ENCODE measurements at places on chromosomes 6 and 20. TPM values are rescaled to one million over a fixed set of nuclear protein-coding genes. Genes with fewer than 3 reads are reported as not detected.

The HS3ST5 gene
- total RNA-seq, result not detected

The FGD2 gene
- not detected for total RNA-seq

DNA sequence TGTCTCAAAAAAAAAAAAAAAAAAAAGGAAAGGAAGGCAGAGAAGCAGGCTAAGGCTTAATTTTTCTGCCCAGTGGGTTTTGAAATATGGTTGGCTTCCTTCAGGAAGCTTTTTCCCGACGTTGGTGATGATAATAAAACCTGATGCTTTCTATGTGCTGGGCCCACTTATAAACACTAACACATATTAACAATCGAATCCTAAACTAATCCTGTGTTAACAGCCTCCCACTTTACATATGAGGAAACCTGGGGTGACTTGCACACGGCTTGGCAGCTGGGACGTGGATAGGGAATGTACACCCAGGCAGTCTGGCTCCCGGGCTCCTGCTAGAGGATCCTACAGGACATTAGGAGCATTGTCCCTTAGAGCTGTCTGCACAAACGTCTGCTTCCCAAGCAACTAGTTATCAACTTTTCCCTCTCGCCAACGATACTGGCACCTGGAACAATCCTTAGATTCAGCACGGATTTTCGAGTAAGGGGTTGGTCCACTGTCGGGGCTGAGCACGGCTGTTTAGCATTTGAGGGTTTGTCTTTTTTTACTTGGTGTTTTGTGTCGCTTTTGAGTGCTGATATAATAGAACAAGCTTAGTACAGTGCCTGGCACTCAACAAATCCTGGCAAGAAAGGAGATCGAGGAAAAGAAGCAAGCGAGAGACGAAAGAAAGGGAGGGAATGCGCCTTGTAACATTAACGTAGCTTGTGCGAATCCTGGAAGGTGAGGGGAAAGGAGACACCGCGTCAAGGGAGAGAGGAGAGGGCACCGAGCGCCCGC lies 622 bp upstream of the KIZ start:
- DNase-seq, result peak; percentile 50

GRCh38 chr6:136647363-136647852 lies 97.2 kb upstream of the MAP7 start:
- DNase-seq, result no peak

DNA sequence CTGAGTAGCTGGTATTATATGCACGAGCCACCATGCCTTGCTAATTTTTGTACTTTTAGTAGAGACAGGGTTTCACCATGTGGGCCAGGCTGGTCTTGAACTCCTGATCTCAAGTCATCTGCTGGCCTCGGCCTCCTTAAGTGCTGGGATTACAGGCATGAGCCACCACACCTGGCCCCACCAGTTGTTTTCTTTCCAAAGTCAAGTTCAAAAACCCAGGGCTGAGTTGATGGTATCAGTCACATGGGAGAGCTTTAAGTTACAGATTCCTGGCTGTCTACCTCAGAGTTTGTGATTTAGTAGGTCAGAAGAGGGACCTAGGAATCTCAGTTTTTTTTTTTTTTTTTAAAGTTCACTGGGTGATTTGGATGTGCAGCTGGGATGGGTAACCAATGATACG lies 107.7 kb downstream of the SCP2D1 start:
- no peak for DNase-seq

- DNase-seq, result no peak
Measured at GRCh38 chr6:39339096-39339867, 16.8 kb upstream of the KCNK16 start.

GRCh38 chr6:100923481-100924165 lies 42.5 kb upstream of the ASCC3 start:
- DNase-seq, result no peak

DNA sequence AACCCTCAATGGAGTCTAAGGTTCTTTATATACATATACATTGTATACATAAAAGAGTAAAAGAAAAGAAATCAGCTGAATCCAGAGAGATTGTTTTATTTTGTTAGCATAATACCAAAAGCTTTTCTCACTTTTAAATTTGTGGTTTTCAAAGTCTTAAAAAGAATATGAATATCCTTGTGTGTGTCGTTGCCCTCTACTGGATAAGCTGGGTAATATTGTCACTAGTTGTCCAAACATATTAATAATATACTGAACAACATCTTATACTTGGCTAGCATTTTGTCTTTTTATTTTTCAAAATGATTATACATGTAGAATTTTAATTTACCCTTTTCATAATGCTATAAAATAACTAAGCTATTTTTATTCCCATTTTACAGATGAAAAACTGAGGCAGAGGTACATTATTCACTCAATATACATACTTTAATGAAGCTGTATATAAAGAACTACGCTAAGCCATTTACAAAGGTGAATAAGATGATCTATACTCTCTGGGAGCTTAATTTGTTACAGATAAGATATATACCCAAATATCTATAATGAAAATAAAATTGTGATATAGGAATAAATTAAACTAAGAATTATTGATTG lies 531.7 kb downstream of the TFAP2B start:
- no peak for DNase-seq

Measured in HFFc6 (cell line).